Fibroblast of skin of back (primary cell): ENCODE measurements at places on chromosomes 12 and 14.

DNA sequence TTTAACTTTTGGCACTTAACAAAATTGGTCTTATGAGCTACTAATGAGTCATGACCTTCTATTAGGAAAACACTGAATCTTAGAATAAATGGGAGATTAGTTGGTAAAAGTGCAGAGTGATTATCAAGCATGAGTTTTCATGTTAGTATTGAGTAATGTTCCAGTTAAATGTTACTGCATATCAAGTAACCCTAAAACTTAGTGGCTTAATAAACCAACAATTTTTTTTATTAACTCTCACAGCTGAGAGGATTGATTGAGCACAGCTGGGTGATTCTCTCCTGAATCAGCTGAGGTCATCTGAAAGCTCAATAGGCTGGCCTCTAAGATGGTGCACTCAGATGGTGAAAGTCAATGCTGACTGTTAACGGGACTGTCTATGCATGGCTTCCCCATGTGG, 248.6 kb downstream of the BCL11B start:
- DNase-seq: no peak

- DNase-seq: peak; percentile 60
Observed at GRCh38 chr14:58100735-58101368, 51.2 kb downstream of the ARMH4 start.

DNA sequence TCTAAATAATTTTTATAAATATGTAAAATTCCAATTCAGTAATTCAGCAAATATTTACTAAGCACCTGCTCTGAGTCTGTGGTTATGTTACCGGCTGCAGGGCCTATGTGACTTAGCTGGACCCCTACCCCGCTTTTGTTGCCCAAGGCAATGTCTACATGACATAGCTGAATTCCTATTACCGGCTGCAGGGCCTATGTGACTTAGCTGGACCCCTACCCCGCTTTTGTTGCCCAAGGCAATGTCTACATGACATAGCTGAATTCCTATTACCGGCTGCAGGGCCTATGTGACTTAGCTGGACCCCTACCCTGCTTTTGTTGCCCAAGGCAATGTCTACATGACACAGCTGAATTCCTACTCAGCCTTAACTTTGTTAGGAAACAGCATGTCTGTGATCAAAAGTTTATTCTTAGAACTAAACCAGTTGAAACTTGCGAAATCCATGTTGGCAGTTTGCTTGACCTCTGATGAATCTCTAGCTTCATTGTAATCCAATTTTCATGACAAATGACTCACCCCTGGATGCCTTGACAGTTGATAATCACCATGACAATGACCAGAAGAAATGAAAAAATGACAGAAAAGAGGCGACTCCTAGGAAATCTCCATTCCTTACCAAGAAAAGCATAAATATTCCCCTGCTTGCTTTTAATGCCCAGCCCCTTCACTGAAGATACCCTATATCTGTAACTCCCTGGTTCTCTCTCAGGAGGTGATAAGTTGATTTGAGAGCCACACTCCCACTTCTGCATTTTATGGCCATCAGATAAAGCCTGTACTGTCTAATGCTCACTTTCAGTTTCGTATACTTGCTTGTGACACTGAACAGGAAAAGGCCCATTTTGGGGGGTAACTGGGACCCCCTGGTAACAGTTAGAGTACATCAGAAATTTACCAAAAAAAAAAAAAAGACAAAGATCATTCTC, 148.4 kb upstream of the SYT10 start:
- DNase-seq: peak; percentile 70

DNA sequence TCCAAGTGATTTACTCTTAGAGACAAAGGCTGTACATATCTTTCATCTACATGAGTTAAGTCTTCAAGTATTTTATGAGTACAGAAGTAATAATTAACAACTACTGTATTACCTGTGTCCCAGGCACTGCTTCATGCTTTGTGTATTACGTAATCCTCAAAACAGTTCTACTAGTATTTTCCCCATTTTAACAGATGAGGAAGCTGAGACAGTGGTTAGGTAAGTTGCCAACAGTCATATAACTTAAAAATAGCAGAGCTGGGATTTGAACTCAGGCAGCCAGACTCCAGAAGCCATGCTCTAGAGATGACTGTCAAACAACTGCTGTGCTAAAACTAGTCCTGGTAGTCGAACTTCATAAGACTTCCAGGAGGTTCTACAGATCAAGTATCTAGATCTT, 10.7 kb downstream of the TRMT5 start:
- DNase-seq: no peak

DNA sequence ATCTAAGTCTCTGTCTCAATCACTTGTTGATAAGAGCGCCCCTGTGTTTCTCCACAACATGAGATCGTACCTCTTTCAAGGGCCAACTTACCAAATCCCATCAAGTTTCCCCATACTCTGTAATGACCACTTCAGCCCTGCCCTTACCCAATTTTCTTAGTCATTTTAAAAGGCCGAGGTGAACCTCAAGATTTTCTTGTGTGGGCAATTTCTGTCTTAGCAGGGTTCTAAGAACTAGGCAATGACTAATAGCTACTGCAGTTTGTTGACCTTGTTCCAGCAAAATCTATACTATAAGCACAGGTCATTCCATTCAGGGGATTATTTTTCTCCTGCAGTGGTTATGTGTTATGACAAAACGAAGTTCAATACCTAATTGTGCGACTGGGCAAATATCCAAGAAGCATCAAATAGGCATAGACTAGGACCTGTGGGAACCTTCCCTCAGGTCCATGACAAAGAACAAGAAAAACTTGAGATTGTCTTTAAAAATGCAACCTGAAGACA, 359.8 kb downstream of the PCNX1 start:
- no peak for DNase-seq

- DNase-seq: no peak
Observed at GRCh38 chr12:126385785-126386184, 1320.5 kb downstream of the AACS start.

DNA sequence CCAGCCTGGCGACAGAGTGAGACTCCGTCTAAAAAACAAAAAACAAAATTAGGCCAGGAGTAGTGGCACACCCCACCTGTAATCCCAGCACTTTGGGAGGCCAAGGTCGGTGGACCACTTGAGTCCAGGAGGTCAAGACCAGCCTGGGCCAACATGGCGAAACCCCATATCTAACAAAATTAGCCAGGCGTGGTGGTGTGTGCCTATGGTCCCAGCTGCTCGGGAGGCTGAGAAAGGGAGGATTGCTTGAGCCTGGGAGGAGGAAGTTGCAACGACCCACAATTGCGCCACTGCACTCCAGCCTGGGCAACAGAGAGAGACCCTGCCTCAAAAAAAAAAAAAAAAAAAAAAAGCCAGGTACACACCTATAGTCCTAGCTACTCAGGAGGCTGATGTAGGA, 37.0 kb downstream of the KDM2B start:
- DNase-seq: no peak

GRCh38 chr12:46526233-46526632, 153.7 kb upstream of the SLC38A2 start:
- DNase-seq: no peak

DNA sequence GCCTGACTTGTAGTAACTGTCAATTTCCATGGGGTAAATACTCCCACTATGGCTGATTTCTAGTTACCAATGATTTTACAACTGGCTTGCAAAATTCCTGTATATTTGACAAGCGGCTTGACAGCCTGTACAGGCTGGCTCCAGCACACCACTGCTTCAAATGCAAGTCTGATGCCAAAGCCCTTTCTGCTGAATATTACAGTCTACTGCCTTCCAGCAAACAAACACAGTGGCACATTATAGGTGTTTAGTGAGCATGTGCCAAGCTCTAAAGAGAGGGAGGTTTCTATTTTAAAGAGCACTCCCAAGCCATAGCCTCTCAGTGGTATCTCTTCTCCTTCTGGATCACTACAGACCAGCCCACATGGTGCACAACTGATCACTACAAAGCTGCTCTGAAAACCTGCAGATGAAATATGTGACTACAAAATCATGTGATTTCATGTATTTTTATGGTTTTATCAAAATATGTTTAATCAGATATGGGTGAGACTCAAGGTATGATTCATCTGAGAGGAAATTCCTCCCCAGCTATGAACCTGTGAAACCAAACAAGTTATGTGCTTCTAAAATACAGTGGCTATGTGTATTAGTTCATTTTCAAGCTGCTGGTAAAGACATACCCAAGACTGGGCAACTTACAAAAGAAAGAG, 101.5 kb downstream of the RPAP3 start:
- DNase-seq: peak; percentile 49

GRCh38 chr12:105522166-105522825, 191.8 kb downstream of the C12orf75 start:
- peak; percentile 99 for DNase-seq

- DNase-seq: no peak
Observed at GRCh38 chr14:77872152-77872551, 72.2 kb downstream of the ADCK1 start.

- no peak for DNase-seq
Observed at GRCh38 chr14:87017335-87017734, 975.6 kb downstream of the GALC start.

DNA sequence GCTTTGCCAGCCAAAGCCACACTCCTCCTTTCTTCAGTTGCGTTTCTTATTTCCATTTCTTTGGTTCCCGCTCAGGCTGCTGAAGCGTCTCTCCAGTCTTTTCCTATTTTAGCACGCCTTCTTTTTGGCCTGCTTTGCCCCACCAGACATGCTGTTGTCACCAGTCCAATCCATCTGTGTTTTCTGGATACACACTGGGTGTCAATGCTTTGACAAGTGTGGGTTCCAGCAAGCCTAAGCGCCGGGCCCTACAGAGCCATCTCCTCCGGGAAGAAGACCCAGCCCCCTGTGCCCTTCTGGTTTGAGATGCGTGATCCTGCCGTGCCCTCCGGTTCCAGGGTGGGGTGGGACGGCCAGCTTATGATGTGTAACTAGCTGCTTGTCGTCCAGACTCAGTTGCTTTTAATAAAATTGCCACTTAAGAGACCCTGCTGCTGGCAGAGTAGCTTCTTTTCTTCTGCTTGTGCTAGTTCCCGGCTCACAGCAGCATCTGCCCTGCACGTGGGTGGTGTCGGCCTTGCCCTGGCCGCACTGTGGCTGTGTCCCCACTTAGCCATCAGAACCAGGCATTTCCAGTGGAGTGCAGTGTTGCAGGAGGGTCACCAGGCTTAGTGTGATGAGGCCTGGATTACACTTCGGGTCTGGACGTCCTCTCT, 29.7 kb downstream of the EML1 start:
- no peak for DNase-seq

DNA sequence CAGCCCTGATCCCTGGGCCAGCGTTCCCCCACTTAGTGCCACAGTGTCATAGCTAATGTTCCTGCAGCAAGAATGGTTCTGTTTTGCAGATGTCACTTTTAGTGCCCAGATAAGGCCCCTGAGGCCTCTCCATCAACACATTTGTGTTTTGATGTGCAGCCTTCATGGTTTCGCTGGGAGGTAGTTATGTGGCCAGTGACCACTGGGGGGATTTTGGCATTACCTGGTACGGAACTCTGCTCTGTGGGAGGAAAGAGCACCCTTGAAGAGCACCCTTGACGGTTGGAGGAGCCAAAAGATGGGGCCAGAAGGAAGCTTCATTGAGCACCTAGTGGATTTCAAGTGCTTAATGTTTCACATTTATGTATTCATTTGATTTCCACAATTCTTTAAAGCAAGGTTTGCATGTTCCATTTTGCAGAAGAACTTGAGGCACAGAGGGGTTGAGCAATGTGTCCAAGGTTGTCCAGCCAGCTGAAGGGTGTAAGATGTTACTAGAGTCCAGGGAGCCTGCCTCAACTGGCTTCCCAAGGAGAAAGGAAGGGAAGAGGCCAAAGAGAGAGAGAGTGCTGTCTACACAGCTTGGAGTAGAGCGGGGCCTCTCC, 13.0 kb downstream of the SERPINA11 start:
- no peak for DNase-seq

GRCh38 chr12:19895246-19896020, 456.1 kb downstream of the AEBP2 start:
- DNase-seq: peak; percentile 82

GRCh38 chr12:132926415-132926833, 29.7 kb downstream of the ZNF605 start:
- DNase-seq: no peak

- DNase-seq: no peak
Observed at GRCh38 chr12:40635141-40635731, 57.0 kb upstream of the CNTN1 start.

DNA sequence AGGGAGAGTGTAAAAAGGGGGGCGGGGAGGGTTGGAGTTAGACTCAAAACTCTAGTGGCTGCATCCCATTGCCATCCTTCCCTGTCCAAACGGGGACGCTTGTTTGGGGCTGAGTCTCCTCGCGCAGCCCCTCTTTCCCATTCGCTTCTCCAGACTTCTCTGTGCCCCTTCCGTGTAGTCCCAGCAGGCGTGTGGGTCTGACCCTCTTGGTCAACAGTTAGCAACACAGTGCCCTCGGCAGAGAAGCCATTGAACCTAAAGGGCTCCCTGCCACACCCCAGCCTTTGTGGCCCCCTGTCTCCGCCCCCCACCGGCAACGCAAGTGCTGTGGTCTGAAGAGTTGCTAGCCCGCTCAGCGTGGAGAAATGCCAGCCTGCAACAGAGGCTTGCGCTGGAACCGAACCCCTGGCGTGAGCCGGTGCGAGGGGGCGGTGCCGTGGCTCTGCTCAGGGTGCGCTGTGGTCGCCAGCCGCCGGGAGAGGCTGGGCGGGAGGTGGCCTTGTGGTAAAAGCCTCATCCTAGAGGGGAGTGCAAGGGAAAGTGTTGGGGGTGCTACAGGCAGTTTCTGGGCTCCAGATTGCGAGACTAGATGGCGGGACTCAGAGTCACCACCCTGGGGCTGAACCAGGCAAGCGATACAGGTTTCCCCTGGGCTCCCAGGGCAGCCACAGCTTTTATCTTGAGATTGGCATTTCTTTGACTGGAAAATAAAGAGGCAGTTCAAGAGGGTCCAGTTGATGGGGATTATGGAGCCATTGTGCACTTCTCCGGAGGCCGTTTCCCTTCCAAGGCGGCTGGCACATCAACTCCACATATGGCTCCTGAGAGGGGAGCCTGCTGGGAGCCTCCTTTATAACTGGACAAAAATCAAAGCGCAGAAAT, 2.1 kb downstream of the PLXNC1 start:
- no peak for DNase-seq

GRCh38 chr12:132686825-132687210, 324 bp downstream of the POLE start:
- DNase-seq: peak; percentile 17

- peak; percentile 39 for DNase-seq
Observed at GRCh38 chr14:76810953-76811400, 1.7 kb downstream of the ANGEL1 start.

GRCh38 chr12:106522708-106523107, 60.1 kb upstream of the RFX4 start:
- DNase-seq: no peak
